ENCODE measurements at places on chromosomes 2 and 18.

DNA sequence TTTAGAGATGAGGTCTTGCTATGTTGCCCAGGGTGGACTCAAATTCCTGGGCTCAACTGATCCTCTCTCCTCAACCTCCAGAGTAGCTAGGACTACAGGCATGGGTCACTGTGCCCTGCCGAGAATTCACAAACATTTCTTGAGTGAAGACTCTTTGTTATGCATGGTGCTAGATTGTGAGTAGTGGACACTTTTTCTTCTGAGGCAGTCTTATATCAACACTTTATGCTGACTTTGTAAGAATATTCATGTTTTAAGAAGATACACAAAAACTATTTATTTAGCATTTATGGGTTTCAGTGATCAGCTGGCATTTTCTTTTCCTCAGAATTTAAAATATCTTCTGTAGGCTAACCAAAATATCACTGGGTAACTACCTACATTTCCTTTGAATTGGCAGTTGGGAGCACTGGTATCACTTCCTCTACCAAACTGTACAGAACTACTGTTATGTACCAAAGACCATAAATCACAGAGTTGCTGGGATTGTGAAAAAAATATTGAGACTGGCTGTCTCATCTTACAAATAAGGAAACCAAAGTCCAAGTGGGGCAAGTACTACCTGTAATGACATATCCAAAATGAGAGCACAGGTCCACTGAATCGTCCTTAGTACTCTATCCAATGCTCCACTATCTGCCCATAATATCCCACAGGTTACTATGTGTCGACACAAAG is 34.0 kb downstream of the DOCK10 start:
- DNase-seq, result no peak

DNA sequence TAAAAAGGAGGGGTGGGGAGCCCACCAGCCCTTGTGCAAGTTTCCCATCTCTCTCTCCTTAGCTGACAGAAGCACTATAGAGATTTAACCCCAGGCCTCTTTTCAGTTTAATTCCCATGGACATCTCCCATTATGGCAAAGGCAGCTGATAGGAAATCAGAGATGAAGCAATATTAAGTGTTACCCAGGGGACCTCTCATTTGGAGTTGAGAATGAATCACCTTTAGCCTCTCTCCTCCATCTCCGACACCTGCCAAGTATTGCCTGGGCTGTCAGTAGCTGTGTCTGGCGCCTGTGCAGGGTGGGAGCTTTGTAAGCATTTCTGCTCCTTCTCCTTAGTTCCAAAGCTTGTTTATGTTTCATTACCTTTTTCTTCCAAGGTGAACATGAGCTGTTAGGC is 109.0 kb downstream of the AQP4 start:
- no peak for DNase-seq

- no peak for DNase-seq
Measured at GRCh38 chr2:179581605-179582004, 279.8 kb downstream of the ZNF385B start.

- DNase-seq, result no peak
Measured at GRCh38 chr2:69623236-69623635, 20.3 kb downstream of the AAK1 start.

GRCh38 chr2:219417374-219417773 is 803 bp upstream of the DES start:
- no peak for DNase-seq

- DNase-seq, result no peak
Measured at GRCh38 chr2:219570194-219570923, 980 bp downstream of the OBSL1 start.

DNA sequence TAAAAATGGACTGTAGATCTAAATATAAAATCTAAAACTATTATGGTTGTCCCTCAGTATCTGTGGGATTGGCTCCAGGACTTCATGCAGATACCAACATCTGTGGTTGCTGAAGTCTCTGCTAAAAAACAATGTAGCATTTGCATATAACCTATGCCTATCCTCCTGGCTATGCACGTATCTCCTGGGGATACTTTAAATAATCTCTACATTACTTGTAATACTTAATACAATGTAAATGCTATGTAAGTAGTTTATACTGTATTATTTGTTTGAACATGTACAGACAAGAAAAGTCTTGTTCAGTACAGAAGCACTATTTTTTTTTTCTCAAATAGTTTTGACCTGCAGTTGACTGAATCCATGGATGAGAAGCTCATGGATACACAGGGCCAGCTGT is 134.9 kb downstream of the ZAP70 start:
- DNase-seq, result no peak

DNA sequence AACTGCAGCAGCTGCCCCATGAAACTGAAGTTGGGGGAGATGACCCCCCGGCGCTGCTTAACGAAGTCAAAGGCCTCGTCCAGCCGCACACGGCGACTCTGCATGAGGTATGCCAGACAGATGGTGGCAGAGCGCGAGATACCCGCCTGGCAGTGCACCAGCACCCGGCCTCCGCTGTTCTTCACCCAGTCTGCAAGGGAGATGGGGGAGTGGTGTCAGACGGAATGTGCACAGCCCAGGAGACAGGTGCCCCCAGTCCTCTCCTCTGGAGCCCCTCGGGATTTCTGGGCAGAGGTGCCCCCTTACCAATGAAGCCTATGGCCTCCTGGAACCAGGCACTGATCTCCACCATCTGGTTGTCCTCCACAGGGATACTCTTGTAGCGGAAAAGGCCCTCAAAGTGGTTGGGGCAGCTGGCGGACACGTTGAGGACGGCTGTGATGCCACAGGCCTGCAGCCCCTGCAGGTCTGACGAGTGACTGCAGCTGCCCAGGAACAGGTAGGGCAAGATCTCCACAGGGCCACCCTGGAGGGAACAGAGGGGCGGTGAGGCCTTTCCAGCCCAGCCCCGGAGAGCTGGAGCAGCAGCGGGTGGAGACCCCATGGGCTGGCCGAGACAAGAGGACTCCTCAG is 1.3 kb downstream of the DUSP2 start:
- DNase-seq, result no peak

- no peak for DNase-seq
Measured at GRCh38 chr2:214543386-214543955, 132.6 kb downstream of the VWC2L start.

DNA sequence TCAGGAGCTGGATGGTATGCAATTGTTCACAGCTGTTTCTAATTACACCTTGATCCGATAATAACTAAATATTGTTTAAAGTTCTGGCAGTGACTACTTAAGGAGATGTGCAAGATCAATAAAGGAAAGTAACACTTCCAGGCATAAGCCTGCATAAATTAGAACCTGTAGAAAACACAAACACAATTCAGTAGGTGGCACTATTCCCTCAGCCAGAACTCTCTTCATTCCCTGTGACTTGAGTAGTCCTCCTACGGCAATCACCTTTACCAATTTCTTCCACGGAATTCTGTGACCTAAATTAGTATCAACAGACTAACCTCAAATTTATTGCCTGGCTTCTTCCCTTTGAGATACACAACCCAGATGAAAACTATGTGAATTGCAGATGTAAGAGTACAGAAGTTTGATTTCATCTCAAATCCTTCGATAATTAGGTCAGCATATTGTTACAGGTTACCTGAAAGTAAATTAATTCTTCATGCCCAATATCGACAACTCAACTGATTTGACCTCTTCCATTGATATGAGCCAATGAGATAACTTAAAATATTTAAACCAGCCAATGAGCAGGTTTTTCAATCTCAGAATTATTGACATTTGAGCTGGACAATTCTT is 137.8 kb downstream of the PID1 start:
- DNase-seq, result no peak

DNA sequence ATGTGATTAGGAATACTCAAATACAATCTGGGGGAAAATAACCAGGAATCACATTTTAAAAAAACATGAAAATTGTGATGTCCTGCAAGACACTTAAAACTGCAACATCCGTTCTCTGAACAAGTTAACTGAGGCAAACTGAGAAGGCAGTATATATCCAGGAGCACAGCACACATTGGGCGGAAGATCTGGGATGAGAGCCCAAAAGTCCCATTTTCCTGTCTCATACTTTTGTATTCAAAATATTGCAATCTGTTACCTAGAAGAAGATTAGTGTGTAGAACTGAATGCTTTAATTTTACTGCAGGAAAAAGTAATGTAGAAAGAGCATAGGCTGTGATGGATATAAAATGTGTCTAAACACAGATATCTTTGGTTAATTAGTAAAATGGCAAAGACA is 276.8 kb upstream of the FANCL start:
- DNase-seq, result no peak

DNA sequence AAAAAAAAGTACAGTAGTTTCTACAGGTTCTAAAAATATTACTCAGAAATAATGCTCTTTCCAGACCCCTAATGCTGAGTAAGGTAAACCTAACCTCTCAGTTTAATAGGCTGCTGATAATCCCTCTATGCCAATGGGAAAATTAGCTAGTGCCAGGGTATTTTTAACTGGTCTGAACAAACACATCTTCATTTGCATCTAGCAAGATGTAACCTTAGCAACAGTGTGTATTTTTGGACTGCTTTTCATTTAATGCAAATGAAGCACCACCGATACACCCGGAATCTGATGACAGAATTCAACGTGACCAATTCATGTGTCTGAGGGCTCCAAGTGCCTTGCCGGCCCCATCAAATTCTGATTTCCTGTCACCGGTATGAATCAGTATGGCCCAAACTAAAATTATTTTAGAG is 47.4 kb upstream of the CYRIA start:
- DNase-seq, result no peak

DNA sequence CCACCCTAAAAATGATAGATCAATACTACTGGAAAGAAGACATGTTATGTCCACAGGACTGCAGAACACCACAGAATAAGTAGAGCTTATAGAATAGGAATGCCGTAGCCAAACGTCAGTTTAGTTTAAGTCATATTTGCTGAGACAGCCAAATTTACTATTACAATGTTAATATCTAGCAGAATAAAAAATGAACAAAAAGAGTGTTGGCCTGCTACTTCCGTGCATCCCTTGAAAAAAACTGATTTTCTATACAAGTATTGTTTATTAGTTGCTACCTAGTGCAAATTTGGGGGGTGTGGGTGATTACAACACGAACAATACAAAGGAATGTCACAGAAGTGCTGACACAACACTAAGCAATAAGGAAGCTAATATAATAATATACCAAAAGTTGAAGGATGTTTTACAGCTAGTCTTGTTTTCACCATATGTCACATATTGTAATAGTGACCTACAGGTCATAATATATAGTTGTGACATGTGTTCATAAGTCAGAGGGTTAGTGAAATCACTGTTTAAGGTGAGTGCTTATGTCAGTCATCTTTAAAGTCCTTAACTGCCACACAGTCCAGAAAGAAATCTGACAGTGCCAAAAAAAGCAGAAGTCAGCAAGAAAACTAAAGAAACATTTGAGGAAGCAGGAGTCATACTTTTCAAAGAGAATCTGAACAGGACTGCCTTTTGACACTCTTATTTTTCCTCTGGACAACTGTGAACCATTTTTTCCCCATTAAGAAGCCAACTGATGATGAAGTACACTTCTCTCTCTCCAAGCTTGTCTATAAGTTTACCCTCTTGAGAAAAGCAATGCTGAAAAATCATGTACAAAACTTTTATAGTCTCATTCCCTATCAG is 376.4 kb downstream of the ZEB2 start:
- DNase-seq, result no peak

DNA sequence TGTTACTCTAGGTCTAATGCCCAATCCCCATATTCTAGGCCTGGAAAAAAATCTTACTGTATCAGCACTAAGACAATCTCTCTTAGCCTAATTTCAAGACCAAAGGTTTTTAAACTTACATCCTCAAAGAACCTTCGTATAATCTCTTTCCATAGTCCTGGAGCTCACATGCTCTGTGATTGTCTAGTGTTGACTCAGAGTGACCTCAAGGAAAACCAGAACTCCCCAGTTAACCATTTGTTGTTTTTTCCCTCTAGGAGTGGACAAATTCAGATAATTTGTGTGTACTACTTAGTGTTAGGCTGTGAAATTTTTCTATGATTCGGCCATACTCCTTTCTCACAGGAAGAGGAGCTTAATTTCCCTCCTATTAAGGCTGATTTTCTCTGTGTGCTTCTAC is 536.1 kb downstream of the SLC4A3 start:
- DNase-seq, result no peak

DNA sequence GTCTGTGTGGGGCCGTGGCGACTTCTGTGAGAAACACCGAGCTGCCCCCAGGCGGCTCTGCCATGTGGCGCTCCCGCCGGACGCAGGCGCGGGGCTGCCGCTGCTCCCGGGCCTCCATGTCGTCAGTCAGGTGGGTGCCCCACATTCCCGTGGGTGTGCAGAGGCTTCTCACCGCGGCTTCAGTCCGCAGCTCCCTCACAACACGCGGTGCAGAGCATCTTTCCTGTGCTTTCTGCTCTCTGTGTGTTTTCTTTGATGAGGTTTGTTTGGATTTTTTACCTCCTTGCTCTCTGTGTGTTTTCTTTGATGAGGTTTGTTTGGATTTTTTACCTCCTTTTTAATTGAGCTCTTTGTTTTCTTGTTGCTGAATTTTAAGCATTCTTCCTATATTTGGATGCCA is 13.0 kb downstream of the AQP12A start:
- no peak for DNase-seq

GRCh38 chr2:88621432-88621831 is 5.8 kb downstream of the EIF2AK3 start:
- DNase-seq, result no peak

DNA sequence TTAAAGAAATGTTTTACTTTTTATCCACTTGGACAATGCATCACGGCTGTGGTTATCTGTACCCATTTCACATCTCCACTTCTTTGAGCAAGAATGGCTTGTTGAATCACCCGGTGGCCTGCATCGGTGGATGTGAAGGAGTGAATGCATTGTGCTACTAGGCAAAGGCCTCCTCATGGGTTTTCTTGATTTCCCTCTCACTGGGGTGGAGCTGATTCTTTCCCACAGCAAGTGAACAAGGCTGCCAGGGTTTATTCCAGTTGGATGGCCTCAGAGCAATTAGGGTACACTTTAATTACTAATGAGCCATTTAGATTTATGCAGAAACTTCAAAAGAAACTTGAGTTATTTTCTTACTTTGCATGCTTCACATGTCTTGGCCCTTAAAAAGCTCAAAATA is 387.1 kb downstream of the RND3 start:
- DNase-seq, result no peak

DNA sequence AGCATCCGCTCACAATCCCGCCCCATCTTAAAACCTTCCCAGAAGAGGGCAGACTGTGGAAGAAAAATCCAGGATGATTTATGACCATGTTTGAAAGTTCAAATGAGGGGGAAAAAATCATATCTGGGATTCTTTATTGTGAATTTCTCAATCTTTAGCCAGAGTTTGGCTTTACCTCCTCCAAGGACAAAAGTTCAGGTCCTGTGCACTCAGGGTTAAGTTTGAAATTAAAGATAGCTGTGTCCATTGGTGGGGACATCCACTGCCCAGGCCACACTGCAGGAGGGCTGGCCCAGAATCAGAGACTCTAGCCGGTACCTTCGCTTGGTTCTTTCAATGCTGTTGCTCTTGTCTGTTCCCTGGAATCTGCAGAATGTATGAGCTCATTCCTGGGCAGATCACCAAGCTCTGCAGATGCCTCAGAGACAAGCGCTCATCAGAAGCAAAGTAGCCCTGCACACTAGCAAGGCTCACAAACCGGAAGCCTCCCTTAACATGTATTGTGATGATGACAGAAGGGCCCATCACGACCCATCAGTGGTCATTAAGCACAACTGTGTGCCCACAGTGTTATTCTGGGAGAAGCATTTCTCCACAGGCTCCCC is 375.3 kb upstream of the KLHL29 start:
- DNase-seq, result no peak

- no peak for DNase-seq
Measured at GRCh38 chr2:180571559-180571958, 408.8 kb upstream of the UBE2E3 start.

All from mesenteric fat pad (tissue), 1 donor.